ENCODE measurements at places on chromosomes 1 and 21.

GRCh38 chr1:33721301-33721815, 142.5 kb upstream of the HMGB4 start:
- DNase-seq: no peak

DNA sequence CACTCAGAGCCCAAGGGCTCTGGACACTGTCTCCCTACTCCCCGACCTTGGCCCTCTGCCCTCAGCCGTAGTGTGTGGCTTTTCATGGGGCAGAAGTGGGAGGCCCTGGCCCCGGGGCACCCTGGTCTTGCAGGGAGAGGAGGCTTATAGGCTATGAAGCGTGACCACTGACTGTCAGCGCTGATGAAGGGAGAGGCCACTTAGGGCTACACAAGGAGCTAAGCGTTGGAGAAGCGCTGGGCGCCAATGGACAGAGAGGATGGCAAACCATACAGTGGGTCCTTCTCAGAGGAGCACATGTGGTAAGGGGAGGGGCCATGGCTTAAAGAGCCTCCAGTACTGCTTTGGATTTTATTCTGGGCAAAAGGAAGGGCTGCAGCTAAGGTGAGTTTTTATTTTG, 7.9 kb downstream of the CRABP2 start:
- no peak for DNase-seq

GRCh38 chr1:117794073-117794472, 135.3 kb downstream of the GDAP2 start:
- DNase-seq: no peak

GRCh38 chr1:12029720-12030339, 10.5 kb downstream of the MIIP start:
- no peak for DNase-seq

DNA sequence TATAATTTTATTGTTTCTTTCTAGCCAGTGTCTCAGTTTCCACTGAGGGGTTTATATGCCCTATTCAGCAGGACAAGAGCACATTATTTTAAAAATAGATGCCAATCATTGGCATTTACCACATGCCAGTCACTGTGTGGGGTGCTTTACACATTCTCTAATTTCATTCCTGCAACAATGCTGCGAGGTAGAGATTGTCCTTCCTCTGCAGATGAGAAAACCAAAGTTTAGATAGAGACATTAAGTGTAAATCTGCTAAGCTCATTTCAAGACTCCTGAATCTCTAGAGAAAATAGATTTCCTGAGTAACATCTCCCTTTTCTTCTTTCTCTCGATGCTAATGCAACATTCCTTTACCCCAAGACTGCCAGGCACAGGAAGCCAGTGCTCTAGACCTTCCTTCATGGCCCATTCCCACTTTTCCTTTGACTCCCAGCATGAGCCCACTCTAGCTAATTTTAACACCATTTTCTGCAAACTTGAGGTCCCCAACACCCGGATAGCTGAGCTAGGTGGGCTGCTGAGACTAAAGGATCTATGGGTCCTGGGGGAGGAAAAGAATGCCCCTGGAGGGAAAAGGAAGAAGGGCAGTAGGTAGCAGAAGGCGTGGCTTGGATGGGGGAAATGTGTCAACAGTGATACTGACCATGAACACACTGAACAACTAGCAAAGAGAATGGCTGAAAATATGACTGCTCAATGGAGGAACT, 50.0 kb downstream of the SH3GLB1 start:
- DNase-seq: no peak

DNA sequence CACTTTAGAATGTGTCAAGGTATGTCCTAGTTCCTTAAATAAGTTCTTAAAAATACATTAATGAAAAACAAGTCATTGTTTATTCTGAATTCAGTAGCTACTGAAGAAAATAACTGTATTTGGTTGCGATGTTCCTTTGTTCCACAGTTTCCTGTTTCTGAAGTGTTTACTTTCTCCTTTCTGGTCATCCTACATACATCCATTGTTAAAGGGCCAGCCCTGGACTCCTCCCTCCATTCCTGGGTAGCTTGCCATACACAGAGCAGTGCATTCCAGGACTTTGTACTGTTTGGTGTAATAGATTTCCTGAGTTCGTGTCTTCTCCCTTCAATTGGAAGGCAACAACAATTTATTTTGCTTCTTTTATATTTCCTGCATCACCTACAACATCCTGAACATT, 845.4 kb upstream of the CXADR start:
- DNase-seq: no peak

Measured in G401 (cell line).